Fibroblast of skin of left quadriceps (primary cell): ENCODE measurements at places on chromosomes 5 and 9.
A peak's percentile ranks its signal among the peaks of the same experiment; 100 is the strongest.

- DNase-seq, result peak; percentile 95
Observed at GRCh38 chr9:121286973-121287741, 19.2 kb downstream of the GSN start.

GRCh38 chr5:81247441-81247972 is 14.4 kb downstream of the CKMT2 start:
- DNase-seq, result peak; percentile 21

GRCh38 chr9:111728143-111728542 is 66.6 kb downstream of the SHOC1 start:
- DNase-seq, result no peak

DNA sequence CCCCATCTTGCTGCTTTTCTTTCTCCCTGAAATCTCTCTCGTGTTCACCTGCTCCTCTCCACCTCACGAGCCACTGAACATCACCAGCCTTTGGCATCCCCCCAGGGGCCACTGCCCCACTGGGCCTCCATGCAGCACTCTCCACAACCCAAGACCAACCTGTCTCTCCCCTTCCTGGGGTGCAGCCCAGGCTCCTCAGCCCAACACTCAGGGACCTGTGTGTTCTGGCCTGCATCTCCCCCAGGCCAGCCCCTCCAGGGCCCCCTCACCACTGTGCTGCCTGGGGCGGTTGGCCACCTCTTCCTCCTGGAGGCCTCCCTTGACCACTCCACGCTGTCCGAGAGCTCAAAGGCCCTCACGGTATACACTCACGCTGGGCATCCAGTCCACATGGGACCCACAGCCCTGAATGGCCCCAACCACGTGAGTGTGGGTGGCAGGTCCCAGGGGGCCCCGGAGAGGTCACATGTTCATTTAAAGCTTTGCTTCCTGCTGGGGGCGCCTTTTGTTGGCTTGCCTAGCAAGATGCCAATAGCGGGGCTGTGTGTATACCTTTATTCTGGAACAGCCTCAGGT is 453 bp upstream of the DOK3 start:
- DNase-seq, result no peak

GRCh38 chr9:93245437-93245970 is 61.6 kb downstream of the WNK2 start:
- no peak for DNase-seq

- DNase-seq, result no peak
Observed at GRCh38 chr9:131459056-131459455, 43.7 kb upstream of the POMT1 start.

DNA sequence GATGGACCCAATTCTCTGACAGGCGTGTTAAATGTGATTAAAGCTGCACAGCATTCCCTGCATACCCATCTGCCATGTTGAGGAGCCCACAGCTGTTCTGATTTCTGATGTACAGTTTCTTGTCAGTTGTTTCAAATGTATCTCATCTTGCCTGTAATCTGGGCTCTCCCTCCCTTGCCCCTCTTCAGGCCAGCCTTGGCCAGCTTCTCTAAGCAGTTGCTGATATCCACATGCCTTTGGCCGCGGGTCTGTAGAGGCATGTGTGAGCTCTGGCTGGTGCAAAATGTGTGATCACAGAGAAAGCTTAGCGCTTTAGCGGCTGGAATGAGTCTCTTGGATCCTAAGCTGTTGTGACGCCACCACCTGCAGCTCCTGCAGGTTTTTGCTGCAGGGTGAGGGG is 332.0 kb downstream of the MLLT3 start:
- no peak for DNase-seq
